Upper lobe of left lung (tissue), 6 donors: ENCODE measurements at places on chromosomes 2 and 18. TPM values are rescaled to one million over a fixed set of nuclear protein-coding genes. Genes with fewer than 3 reads are reported as not detected.

Gene ANKRD29
- total RNA-seq = 124 TPM

Gene PLEKHA3
- 28.9 TPM for total RNA-seq

Gene CDCA7
- 0.49 TPM for total RNA-seq

Gene TMX3
- 67.1 TPM for total RNA-seq

Gene XDH
- total RNA-seq = 2.9 TPM

Gene DSG1
- not detected for total RNA-seq

Gene RGPD8
- total RNA-seq = 9.2 TPM

Gene REG1B
- total RNA-seq = not detected

Gene SLC23A3
- total RNA-seq = 0.46 TPM

Gene ABCB11
- total RNA-seq = 3.6 TPM

Gene GPAT2
- total RNA-seq = 8.9 TPM

Gene SPATA3
- not detected for total RNA-seq

Gene CRYGA
- not detected for total RNA-seq

GRCh38 chr2:120279708-120280107 lies 27.1 kb downstream of the RALB start:
- H3K27ac ChIP-seq = no peak overlapping the region
- no peaks in the 10 kb centered on the region for H3K27me3 ChIP-seq
- H3K4me1 ChIP-seq = no peaks in the 10 kb centered on the region
- H3K36me3 ChIP-seq = peaks cover 21% of the 10 kb centered on the region
- DNase-seq = no peak

GRCh38 chr2:23924589-23925359 lies 2.1 kb downstream of the ATAD2B start:
- no peaks in the 10 kb centered on the region for H3K36me3 ChIP-seq
- no peaks in the 10 kb centered on the region for H3K27me3 ChIP-seq
- DNase-seq = no peak

DNA sequence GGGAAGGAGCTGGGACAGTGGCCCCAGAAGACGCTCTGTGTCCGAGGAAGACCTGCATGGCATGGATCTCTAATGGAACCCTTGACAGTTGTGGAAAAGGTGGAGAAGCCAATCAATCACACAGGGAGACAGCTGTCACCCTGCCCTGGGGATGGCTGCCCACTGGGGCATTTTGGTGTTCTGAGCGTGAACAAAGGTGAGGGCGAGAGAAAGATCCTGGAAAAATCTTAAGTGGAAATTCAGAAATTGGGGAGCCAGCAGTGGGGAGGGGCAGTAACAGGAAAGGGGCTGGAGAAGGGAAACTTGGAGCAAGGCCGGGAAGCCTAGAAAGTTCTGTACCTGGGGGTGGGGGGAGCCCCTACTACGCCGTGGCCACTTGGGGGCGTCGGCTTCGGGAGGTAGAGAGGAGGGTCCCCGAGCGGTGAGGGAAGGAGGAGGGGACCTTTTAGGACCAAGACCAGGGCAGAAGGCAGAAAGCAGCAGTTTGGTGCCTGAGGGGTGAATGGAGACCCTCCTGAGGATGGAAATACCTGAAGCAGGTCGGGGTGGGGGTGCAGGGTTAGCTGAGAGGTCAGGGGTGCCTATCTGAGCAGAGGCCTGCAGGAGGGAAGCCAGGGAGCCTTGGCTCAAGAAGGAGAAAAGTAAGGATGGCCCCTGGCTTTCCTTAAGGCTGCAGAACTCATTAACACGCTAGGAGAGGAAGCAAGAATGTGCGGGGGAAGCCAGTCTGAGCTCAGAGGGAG lies 30.0 kb downstream of the NGEF start:
- DNase-seq = no peak
- no peaks in the 10 kb centered on the region for H3K36me3 ChIP-seq
- H3K27ac ChIP-seq = no peak overlapping the region
- no peak overlapping the region for H3K4me3 ChIP-seq
- no peaks in the 10 kb centered on the region for H3K4me1 ChIP-seq

DNA sequence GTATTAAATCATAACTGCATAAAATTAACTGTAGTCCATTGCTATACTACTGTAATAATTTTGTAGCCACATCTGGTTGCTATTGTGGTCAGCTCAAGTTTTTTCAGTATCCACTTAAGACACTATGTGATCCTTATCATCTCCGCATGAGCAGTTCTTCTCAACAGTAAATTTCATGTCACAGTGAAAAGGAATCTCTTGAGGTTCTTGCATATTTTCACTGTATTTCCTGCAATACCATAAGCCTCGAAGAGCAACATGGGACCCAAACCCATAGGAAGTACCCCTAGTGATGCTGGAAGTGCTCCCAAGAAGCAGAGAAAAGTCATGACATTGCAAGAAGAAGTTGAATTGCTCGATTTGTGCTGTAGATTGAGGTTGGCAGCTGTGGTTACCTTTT lies 86.7 kb downstream of the LDLRAD4 start:
- no peak overlapping the region for H3K27ac ChIP-seq
- H3K4me1 ChIP-seq = peaks cover 7% of the 10 kb centered on the region
- no peaks in the 10 kb centered on the region for H3K36me3 ChIP-seq
- DNase-seq = no peak

GRCh38 chr2:193843675-193844074 lies 1648.9 kb upstream of the TMEFF2 start:
- no peak for DNase-seq
- no peaks in the 10 kb centered on the region for H3K27me3 ChIP-seq
- H3K4me3 ChIP-seq = no peak overlapping the region
- no peaks in the 10 kb centered on the region for H3K36me3 ChIP-seq
- no peaks in the 10 kb centered on the region for H3K4me1 ChIP-seq

- H3K4me1 ChIP-seq = no peaks in the 10 kb centered on the region
- no peaks in the 10 kb centered on the region for H3K36me3 ChIP-seq
- H3K27me3 ChIP-seq = no peaks in the 10 kb centered on the region
- H3K27ac ChIP-seq = no peak overlapping the region
Observed at GRCh38 chr2:157227592-157227991, 29.9 kb upstream of the GALNT5 start.

- H3K4me1 ChIP-seq = peaks cover 12% of the 10 kb centered on the region
- no peak overlapping the region for H3K4me3 ChIP-seq
- peaks cover 18% of the 10 kb centered on the region for H3K27me3 ChIP-seq
- DNase-seq = no peak
Observed at GRCh38 chr2:130834931-130835765, 1.6 kb upstream of the ARHGEF4 start.

DNA sequence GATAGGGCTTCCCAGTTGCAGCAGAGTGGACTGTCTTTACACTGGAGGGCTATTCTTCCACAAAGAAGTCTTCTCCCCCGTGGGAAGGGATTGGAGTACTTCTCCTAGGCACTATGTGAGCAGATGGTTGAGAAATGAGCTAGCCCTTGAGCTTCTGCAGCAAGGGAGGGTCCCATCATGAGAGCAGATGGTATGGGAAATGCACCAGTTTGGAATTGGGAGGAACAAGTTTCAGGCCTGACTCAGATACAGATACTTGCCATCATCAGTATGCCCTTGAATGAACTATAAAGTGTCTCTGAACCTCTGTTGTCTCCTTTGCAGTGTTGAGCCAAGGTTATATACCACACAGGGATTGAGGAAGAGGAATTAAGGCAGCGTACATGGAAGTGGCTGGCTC lies 757.4 kb downstream of the RNF144A start:
- H3K27ac ChIP-seq = no peak overlapping the region
- DNase-seq = no peak

- no peak overlapping the region for H3K27ac ChIP-seq
- H3K4me3 ChIP-seq = no peak overlapping the region
- DNase-seq = no peak
- H3K4me1 ChIP-seq = peaks cover 26% of the 10 kb centered on the region
Observed at GRCh38 chr2:70898363-70899240, 37.1 kb upstream of the ATP6V1B1 start.

DNA sequence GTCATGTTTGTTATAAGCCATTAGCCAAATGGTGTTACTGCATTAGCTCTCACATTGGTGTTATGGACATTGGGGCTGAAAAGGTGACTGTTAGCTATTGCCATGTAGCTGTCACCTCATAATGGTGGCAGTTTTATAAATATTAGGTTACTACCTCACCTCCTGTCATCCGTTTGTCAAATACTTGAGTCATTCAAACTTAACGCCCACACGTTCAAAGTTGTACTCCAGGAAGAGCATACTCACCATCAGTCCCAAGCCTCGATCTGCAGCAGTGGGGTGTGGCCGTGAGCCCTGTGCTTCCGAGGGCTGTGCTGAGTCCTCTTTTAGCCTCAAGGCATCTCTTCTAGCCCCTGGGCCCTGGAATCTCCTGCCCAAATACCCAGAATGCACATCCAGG lies 87.3 kb downstream of the PDK1 start:
- no peaks in the 10 kb centered on the region for H3K4me1 ChIP-seq
- H3K27ac ChIP-seq = no peak overlapping the region
- no peaks in the 10 kb centered on the region for H3K27me3 ChIP-seq
- H3K36me3 ChIP-seq = no peaks in the 10 kb centered on the region

DNA sequence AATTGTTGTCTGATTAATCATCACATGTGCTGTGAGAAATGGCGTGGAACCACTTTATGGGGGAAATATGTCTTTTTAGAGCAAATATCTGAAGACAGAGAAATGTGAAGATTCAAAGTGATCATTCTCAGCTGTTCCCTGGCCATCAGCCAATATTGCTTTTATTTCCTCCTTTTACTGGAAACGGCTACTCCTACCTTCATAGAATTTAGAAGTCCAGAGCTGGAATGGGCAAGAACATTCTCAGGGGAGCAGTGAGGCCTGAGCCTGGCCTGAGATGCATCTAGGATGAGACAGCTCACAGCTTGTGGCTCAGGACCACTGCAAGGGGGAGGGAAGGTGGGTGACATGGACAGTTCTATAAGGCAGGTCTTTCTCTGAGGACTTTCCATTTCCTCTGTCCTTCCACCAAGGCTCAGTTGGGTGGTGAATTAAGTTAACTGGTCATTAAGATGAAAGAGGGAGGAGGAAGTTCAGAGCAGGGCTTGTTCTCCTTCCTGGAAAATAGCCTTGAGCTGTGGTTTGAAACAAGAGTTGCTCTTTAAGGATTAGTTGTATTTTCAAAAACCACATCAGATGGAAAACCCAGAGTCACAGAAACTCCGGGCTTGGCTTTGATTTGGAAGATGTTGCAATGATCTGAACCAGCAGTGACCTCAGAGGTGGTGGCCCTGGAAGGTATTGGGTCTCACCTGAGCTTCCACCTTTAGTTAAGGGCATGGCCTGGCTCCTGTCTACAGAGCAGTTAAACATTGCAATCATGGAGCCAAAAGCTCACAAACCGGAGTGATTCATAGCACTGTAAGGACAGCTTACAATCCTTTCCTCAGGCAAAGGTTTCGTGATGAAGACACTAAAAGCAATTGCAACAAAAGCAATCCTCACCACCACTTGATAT lies 144.3 kb downstream of the VAPA start:
- peaks cover 59% of the 10 kb centered on the region for H3K4me1 ChIP-seq
- no peak for DNase-seq
- no peaks in the 10 kb centered on the region for H3K27me3 ChIP-seq
- H3K4me3 ChIP-seq = no peak overlapping the region

DNA sequence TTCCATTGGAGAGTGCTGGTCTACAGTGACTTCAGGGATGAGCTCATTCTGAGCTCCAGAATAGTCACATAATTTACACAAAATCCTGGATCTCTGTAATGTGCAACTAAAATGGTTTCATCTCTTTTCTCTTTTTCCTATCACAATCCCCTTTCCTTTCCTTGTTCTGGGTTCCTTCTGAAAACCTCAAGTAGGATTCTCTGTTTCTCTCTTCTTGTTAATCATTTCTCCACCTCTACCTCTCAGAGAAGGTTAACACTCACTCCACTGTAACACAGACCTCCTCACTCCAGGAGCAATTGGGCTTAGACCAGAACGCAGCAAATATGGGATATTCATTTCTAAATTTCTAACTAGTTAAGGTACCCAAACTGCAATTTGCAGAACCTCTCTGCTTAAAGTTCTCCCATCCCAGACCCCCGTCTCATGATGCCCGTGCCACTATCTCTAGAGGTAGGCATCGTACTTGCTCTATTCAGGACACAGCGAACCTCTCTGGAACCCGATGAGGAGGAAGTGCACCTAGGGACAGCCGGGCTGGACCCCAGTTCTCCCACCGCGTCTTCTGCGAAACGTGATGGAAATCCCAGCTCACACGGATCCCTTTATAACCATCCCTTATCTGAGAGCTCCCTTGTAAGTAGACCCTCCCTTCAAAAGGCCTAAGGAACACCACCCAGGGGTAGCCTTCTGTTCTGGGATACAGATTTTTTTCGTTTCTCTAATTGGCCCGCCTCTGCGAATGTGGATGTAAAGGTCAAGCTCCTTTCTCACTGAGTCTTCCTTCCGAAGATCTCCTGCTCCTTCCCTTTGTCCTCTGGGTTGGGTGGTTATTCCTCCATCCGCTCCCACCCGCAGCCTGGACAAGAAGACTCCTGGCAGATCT lies 1.3 kb downstream of the FOXI3 start:
- no peak overlapping the region for H3K27ac ChIP-seq
- H3K4me3 ChIP-seq = no peak overlapping the region
- H3K27me3 ChIP-seq = peaks cover 28% of the 10 kb centered on the region
- H3K4me1 ChIP-seq = peaks cover 6% of the 10 kb centered on the region

- H3K4me1 ChIP-seq = peaks cover 26% of the 10 kb centered on the region
- no peak overlapping the region for H3K27ac ChIP-seq
- no peak overlapping the region for H3K4me3 ChIP-seq
- no peaks in the 10 kb centered on the region for H3K36me3 ChIP-seq
- no peak for DNase-seq
Observed at GRCh38 chr2:230779126-230779525, 66.5 kb downstream of the CAB39 start.

DNA sequence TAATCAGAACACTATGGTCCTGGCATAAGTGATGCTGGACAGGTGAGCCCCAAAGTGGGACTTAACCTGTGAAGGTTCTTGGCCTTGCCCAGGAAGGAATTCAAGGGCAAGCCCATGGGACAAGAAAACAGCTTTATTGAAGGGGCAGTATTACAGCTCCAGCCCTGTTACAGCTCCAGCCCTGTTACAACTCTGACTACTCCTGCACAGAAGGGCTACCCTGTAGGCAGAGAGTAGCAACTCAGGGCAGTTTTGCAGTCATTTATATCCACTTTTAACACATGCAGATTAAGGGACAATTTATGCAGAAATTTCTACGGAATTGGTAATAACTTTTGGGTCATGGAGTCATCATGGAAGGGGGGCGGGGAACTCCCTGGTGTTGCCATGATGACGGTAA lies 15.7 kb downstream of the IL37 start:
- DNase-seq = no peak
- no peak overlapping the region for H3K4me3 ChIP-seq
- no peaks in the 10 kb centered on the region for H3K36me3 ChIP-seq
- H3K27ac ChIP-seq = no peak overlapping the region
- peaks cover 5% of the 10 kb centered on the region for H3K4me1 ChIP-seq

DNA sequence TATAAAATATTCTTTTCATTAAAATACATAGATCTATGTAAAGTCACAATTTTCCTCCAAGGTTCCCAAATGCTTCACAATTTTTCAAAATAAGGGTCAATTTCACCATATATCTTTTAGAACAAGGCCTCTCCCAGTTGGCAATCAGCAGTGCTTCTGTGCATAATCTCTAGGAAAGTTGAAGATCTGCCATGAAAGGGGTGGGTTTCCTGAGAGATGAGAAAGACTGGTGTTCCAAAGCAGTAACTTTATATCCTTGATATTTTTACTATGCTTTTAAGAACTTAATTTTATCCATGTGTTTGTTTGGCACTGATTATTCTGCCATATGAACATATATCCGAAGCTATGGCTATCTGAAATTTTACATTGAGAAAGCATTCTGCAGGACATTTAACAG lies 199.4 kb upstream of the CYP26B1 start:
- H3K4me3 ChIP-seq = no peak overlapping the region
- H3K36me3 ChIP-seq = no peaks in the 10 kb centered on the region
- DNase-seq = no peak
- no peaks in the 10 kb centered on the region for H3K27me3 ChIP-seq
- H3K4me1 ChIP-seq = no peaks in the 10 kb centered on the region

GRCh38 chr2:239662413-239663120 lies 261.7 kb upstream of the HDAC4 start:
- H3K4me1 ChIP-seq = no peaks in the 10 kb centered on the region
- no peak for DNase-seq
- H3K27me3 ChIP-seq = no peaks in the 10 kb centered on the region
- H3K36me3 ChIP-seq = no peaks in the 10 kb centered on the region
